ENCODE measurements at places on chromosomes 12 and 14.

- no peak for DNase-seq
Measured at GRCh38 chr12:47856094-47856493, 36.4 kb upstream of the HDAC7 start.

- no peak for DNase-seq
Measured at GRCh38 chr12:104060791-104061190, 3.5 kb upstream of the HCFC2 start.

DNA sequence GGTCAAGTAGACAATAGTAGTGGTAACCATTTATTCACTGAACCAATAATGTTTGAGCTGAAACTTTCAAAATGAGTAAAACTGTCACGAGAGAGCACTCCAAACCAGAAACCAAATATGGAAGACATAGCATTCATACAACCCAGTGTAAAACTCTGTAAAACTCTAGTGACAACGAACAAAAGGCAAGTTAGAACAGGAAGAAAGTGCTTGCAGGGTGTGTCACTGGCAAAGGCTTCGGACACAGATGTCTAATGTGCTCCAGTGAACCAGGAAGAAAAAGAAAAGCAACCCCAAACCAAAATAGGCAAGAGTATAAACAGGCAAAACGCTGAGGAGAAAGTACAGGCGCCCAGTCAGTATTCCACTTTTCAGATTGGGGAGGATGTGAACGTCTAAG lies 79.3 kb upstream of the FZD10 start:
- DNase-seq, result peak; percentile 49

DNA sequence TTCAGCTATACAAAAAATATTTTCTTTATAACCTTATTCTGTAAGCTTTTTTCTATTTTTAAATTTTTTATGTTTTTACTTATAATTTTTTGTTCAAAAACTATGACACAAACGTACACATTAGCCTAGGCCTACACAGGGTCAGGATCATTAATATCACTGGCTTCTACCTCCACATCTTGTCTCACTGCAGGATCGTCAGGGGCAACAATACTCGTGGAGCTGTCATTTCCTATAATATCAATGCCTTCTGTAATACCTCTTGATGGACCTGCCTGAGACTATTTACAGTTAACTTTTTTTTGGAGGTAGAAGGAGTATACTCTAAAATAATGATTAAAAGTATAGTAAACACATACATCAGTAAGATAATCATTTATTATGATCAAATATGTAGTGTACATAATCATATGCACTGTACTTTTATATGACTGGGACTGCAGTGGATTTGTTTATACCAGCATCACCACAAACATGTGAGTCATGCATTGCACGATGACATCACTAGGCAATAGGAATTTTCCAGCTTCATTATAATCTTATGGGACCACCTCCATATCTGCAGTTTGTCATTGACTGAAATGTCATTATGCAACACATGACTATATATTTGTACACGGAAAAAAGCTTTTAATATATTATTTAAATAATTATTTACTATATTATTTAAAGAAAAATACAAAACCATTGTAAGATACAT lies 18.5 kb upstream of the PMCH start:
- DNase-seq, result peak; percentile 42

DNA sequence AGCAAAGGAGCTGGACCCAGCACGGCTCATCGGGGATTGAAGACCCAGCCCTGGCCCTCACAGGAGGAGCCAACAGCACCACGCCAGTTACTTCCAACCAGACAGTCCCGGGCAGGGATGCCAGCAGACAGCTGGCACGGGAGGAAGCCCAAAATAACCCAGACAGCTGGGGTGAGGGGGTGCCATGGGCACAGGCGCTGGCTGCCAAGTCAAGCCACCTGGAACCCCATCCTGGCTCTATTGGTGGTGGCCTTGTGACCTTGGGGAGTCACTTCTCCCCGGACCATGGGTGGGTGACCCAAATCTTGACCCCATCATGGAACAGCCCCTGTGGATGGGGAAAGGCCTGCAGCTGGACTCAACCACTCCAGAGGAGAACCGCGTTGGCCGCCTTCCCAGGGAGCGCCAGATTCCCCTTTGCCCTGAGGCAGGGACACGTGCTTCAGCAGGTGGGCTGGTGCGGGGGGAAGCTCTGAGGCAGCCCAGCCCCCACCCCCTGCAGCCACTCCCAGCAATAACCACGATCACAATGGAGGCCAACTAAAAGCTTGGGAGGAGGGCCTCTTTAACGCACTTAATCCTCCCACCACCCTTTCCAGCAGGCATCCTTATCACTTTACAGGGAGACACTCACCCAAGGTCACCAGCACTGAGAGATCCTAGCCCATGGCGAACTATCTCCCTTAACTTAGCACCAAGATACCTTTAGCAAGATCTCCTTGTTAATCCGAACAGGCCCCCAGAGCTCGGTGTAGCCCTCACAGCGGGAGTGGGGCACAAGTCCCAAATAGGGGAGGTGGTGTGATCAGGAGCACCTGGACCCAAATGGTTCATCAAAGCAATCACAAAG lies 4.7 kb upstream of the RHOF start:
- DNase-seq, result peak; percentile 61

- no peak for DNase-seq
Measured at GRCh38 chr12:108442910-108443309, 72.2 kb upstream of the FICD start.

GRCh38 chr12:40110586-40110985 lies 4.7 kb upstream of the SLC2A13 start:
- no peak for DNase-seq

GRCh38 chr12:81176796-81177195 lies 98.9 kb downstream of the ACSS3 start:
- DNase-seq, result no peak

- no peak for DNase-seq
Measured at GRCh38 chr14:83280719-83281118, 1747.1 kb upstream of the SEL1L start.

- no peak for DNase-seq
Measured at GRCh38 chr12:45088608-45089007, 37.7 kb upstream of the DBX2 start.

GRCh38 chr12:83700838-83701237 lies 1014.1 kb downstream of the TMTC2 start:
- DNase-seq, result no peak

DNA sequence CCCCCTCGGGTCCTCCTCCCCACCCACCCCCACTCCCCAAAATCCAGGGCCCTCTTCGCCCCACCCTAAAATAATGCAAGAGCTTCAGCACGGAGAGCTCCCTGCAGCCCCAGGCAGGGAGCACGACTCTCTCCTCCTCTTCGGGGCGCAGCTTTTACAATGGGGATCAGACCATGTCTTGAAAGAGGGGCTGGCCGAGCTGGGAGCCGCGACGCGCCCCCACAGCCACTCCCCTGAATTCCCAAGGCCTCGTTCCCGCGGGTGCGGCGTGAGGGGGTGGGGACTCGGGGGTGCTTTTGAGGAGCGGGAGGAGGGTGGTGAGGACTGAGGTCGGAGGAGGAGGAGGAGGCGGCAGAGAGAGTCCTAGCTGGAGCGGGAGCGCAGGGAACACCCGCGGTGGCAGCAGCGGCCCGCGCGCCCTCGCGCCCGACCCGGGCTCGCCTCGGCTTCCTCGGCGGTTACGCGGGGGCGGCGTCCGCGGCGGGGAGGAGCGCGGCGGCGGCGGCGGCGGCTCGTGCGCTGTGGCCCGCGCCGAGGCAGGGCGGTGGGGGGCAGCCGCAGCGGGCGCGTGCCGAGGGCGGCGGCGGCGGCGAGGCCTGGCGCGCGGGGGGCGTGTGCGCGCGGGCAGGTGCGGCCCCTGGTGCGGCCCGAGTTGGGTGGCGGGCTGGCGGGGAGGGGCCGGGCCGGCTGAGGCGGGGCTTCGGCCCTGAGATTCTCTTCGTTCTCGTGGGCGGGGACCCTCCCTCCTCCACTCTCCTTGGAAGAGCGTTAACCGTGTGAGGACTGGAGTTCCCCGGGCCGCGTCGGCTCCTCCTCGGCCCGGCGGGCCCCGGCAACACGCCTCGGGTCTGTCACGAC lies at the start of gene ANKS1B:
Gene ANKS1B, minus strand, starts transcription at position 666 of the 858 bp plus-strand sequence. CDS start 699 bp downstream, outside the sequence.
- DNase-seq, result peak; percentile 67

- no peak for DNase-seq
Measured at GRCh38 chr12:104634044-104634443, 177.3 kb downstream of the CHST11 start.

GRCh38 chr12:70330158-70330557 lies 35.9 kb upstream of the KCNMB4 start:
- DNase-seq, result no peak

DNA sequence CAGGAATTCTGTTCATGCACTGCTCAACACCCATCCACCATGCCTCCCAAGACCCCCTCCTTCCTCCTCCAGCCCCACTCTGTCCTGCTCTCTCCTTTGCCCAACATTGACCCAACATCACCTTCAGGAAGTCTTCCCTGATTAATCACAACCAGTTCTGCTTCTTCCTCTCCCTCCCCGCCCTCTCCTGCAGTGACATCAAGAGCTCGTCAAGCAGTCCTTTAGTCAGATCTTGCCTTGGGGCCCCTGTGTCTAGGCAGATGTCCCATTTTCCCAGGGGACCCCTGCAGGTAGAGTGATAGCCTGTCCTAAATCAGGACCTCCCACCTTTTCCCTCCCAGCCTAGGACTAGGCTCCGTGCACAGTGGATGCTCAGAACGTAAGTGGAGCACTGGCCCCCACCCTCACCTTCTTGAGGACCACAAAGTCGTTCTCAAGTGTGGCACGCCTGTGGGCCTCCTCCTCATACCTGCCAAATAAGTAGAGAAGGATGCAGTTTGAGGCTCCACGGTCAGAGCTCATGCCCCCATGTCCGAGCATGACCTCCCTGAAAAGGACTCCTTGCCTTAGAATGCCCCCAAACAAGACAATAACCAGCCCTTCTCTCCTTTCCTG lies 2.3 kb downstream of the KRT78 start:
- no peak for DNase-seq

- no peak for DNase-seq
Measured at GRCh38 chr14:99333841-99334635, 62.0 kb upstream of the BCL11B start.

DNA sequence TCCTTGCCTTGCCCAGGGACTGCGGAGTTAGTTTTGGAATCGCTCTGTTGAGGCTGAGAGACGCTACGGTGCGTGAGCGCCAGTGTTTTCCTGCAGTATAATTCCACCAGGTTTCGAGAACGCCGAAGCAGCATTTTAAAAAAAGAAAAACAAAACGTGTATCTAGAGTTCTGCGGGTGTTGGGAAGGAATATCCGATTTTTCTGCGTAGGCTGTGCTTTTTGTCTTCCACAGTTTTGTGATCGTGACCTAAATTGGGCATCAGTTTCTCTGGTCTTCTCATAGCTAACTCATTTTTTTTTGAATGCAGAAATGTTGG lies 778 bp downstream of the DNM1L start:
- DNase-seq, result no peak

DNA sequence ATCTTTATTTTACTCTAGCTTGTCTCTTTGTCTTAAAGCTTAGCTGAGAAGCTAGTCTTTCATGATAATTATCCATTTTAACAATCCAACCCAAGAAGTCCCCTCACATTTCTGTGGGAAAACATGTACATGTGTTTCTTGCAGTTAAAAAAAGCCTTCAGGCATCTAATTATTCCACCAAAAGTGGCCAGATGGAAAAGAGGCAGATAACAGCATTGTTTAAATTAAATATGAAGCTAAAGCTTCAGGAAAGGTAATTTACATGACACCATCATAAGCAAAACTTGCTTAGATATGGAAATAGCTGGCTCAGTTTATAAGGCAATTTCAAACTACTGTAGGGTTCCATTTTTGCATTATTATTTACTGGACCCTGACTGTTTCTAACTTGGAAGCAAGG lies 175.4 kb downstream of the UNC79 start:
- DNase-seq, result no peak

DNA sequence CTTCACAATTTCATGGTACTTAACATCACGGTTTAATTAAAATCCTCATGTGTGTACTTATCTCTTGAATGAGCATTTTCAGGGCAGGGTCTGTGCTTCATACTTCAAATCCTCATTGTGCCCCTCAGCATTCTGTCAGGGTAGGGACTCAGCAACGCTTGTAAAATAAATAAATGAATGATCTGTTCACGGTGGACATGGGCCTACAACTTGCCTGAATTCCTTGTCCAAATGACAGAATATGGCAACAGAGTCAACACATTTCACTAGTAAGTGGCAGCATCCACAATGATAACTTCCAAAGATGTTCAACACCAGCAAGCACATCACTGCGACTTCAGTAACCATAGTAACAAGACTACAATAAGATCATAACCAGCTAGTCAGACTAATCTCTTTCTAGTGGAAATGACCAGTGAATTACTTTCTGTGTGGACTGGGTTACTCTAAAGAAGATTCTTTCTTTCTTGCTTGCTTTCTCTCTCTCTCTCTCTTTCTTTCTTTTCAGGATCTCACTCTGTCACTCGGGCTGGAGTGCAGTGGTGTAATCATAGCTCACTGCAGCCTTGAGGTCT lies 14.5 kb upstream of the GNPTAB start:
- DNase-seq, result no peak

- DNase-seq, result no peak
Measured at GRCh38 chr14:50545618-50546017, 13.2 kb upstream of the MAP4K5 start.

DNA sequence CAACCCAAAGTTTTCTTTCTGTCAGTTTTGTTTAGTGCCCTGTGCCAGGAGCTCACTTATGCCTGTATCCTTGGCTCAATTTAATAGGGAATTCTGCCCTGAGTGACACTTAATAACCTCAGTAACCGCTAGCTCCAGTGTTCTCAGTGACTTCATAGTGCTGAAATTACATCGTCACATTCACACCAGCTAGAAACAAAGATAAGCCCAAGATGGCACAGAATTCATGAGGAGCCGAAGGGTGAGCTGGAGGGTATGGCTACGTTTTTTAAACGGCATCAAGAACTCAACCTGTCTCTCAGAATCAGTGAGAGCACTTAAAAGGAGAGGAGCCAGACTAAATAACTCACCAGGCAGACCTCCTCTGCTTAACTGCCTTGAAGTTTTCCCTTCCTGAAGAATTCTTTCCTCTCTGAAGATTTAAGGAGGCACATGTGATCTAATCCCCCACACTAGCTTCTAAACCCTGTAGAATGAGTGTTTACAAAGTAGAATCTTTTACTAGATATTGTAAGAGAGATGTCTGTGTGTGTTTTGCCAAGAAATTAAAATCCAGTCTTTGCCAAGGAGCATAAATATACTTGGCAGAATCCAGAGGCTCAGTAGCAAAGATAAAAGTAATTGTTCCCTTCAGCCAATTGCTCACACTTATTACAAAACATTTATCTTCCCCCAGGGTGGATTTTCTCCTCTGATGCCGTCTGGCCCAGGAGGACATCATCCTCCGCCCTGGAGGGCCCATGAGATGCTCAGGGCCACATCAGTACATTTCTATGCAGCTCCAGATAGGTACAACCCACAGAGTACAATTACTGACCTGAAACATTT lies 37.3 kb downstream of the PTGER2 start:
- peak; percentile 67 for DNase-seq

DNA sequence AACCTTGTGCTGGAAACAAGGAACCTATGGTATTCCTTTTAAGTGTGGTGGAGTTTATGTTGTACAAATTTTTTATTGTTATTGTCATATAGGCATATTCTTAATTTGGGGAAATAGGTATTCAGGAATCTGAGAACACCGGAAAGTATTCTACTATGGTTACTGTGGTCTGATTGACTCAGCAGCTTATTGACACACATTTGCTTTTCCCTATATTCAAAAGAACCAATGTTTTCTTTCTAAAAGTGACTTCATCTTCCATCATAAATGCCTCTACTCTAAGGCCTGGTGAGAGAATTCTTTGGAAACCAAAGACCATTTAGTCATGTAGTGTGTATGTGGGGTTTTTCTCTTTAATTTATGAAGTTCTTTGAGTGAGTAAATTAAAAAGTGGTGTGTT lies 474.8 kb downstream of the TMTC2 start:
- DNase-seq, result no peak

GRCh38 chr12:76055393-76055792 lies 23.8 kb upstream of the PHLDA1 start:
- no peak for DNase-seq

Data from Daoy (cell line).